Stimulated activated CD4-positive, alpha-beta T cell treated with anti-CD3 and anti-CD28 coated beads, Interleukin-4, amount 100 ng/mL, for 1 hour (primary cell): ENCODE measurements at places on chromosomes 6 and 20.

DNA sequence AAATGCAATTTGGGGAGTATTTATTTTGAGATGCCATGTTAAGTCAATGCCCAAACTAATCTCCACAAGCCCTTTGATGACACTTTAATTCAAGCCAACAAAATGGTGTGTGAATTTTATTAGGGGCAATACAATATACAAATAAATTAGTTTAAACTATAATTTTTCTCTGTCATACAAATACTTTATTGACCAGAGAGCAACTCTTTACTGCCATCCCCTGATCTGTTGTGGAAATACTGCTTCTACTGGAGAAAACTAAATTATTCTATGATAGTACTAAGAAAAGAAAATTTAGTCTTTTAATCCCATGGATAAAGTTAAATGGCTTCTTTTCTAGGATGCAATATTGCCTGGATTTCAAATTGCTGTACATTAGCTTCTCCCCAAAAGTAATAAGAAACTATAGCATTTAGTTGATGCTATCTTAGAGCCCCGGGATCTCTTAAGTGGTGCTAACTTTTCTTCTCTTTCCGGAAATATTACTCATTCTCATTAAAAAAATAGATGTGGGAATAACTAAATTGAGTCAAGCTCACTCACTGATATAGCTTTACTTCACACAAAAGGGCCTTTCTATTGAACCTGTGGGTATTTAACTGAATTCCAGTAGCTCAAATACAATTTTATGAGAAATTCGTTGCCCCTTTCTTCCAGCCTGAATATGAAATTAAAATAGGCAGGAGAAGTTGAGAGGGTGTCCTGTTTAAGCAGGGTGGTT, 49.2 kb downstream of the SMPDL3A start:
- no peak for DNase-seq

- DNase-seq: no peak
Measured at GRCh38 chr6:1665214-1665613, 55.5 kb downstream of the FOXC1 start.

GRCh38 chr6:158906926-158907325, 87.8 kb upstream of the EZR start:
- no peak for DNase-seq

- no peak for DNase-seq
Measured at GRCh38 chr6:82607998-82608725, 244.5 kb downstream of the TPBG start.

- no peak for DNase-seq
Measured at GRCh38 chr20:47784599-47785310, 526 bp downstream of the SULF2 start.

DNA sequence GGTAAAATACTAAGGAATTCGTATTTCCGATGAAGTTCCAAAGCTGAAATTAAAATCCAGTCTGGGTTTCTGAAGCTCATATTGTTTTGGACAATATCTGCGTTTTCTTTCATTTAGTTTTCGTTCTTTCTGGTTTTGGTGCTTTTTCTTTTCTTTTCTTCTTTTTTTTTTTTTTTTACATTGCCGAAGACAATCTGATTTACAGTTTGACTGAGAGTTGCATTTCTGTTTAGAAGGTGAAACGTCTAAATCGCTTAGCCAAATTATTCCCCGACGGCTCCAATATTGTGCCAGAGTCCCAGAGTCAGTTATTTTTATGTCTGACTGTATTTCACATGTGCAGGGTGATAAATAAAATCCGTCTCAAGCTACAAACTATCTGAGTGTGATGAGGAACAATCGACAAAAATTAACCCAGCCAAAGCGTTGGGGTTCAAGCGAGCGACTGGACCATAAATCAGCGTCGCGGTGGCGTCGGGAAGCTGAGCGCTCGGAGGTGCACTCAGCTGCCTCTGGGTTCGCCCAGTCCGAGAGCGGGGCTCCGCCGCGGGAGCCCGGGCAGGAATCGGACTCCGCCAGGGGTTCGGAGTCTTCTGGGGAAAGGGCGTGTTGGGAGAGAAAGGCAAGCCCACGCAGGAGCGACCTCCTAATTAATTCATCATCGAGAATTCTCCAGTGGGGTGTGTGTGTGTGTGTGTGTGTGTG, 8.2 kb upstream of the TBX18 start:
- no peak for DNase-seq

DNA sequence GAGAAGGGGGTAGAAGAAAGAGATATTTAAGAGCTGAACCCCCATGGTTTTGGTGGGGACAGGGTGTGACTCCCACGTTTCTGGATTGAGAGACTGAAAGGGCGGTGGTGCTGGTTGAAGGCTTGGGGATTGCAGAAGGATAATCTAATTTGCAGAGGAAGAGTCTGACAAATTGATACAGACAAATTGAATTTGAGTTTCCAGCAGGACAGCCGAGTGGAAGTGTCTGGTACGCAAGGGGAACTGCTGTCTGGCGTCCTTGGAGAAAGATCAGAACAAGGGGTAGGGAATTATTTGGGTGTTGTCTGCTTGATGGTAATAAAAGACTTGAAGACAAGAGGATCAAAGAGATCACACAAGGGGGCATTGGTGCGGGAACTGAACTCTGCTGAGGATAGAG, 40.5 kb upstream of the MDGA1 start:
- no peak for DNase-seq

- DNase-seq: no peak
Measured at GRCh38 chr6:35640017-35640664, 48.6 kb downstream of the FKBP5 start.
